AG09309 (cell line): ENCODE measurements at places on chromosomes 7 and 10.

GRCh38 chr10:114661212-114661880 is 3.3 kb upstream of the ABLIM1 start:
- DNase-seq: no peak

- DNase-seq: no peak
Observed at GRCh38 chr10:14543046-14543903, 212.6 kb upstream of the FRMD4A start.

DNA sequence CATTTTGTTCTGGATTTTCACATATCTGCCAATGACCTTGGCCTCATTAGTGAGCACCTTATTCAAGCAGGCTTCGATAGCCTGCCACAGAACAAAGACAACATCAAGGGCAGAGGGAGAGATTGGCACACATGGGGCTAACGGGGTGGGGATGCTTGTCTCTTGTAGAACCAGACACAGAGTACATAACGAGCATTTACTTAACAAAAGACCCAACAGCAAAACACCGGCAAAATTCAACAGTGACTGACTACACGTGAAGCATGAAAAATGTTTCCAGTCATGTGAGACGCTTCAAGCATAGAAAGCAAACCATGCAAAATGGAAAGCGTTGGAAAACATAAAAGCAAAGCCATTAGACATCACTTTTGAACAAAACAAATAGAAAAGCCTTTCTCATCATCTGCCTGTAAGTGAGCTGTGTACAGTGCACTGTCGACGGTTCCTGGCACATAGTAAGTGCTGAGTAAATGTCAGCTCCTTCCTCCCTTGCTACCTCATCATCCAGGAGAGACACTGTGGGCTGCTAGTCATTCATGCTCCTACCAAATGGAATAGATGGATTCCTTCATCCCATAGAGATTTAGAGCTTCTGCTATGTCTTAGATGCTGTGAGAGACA is 134.4 kb upstream of the AGK start:
- DNase-seq: no peak

DNA sequence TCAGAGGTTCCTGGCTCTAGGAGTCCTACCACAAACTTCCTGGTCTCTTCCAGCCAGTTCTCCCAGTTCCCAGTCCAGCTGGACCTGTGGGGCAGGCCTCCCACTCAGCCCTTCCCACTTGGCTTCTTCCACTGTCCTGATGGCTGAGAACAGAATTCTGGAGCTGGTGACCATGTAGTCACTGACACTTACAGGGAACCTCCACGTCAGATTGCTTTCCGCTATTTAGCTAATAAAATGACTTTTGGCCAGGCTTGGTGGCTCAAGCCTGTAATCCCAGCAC is 63.5 kb upstream of the ZRANB1 start:
- DNase-seq: no peak

DNA sequence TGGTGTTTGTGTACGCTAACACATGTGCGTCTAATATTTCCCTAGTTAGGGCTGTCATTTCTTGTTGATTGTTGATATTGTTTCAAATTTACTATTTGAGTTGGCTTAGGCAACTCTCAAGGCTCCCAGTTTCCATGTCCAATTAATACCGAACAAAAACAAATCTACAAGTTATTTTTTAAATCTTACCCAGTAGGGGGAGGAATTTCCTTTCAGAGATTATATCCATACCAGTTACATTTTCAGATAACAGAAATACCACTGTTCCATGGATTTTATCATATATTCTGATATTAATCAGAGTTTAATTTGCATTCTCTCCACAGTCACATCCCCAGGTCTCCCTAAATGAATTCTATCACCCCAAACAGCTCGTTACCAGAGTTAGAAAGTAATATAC is 7.2 kb upstream of the AKR1B10 start:
- DNase-seq: no peak

DNA sequence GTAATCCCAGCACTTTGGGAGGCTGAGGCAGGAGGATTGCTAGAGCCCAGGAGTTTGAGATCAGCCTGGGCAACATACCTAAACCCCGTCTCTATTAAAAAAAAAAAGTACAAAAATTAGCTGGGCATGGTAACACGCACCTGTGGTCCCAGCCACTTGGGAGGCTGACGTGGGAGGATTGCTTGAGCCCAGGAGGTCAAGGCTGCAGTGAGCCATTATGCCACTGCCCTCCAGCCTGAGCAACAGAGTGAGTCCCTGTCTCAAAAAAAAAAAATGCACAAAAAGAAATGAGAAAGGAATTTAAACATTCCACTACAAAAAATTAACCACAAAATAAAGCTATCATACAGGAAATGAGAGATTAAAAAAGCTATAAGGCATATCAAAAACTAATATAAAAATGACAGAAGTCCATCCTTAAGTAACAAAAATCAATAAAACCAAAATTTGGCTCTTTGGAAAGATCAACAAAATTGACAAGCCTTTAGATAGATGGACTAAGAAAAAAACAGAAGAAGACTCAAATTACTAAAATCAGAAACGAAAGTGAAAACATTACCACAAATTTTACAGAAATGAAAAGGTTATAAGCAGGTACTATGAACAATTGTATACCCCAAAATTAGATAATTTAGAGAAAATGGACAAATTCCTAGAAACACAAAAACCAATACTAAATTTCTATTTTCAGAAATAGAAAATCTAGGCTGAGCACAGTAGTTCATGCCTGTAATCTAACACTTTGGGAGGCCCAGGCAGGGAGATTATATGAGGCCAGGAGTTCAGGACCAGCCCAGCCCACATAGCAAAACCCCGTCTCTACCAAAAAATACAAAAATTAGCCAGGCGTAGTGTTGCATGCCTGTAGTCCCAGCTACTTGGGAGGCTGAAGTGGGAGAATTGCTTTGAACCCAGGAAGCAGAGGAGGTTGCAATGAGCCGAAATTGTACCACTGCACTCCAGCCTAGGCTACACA is 42.4 kb upstream of the NANOS1 start:
- no peak for DNase-seq

DNA sequence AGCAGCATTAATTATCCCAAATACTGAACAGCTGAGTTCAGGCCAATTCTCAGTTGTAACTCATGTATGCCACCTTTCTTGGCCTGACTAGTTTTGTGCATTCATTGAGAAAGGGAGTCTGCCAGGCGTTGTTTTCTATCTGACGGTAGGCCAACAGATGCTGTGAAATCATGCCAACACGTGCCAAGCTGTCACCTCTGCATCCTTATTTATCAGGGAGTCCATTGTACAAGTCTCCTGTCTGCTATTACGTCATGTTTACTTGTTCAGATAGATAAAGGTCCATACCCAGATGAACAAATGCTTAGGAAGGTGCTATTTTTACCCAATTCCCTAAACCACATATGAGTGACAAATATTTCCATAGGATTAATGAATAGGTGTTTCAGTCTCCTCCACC is 127.2 kb upstream of the CDK6 start:
- no peak for DNase-seq

DNA sequence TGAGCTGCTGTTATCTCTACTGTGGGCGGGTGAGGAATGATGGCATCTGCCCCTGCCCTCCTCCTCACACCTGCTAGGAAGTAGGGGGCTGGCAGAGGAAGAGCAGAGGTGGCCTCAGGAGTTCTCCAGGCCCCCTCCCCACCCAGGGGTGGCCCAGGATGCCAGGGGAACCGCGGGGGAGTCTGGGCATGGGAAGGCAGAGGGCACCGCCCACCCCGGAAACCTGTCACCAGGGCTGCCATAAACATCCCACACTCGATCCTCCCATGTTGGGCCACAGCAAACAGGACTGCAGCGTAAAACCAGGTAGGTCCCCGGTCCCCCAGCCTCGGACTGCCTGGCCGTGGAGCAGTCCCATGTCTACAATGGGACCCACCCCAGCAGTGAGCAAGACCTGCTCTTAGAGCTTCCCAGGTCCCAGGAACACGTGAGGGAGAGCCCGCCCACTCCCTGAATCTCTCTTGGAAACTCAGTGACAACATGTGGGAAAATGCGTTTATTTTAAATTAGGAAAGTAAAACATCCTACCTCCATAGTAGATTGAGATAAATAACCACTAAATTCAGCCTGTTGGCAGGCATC is 23.4 kb downstream of the EBF3 start:
- no peak for DNase-seq

DNA sequence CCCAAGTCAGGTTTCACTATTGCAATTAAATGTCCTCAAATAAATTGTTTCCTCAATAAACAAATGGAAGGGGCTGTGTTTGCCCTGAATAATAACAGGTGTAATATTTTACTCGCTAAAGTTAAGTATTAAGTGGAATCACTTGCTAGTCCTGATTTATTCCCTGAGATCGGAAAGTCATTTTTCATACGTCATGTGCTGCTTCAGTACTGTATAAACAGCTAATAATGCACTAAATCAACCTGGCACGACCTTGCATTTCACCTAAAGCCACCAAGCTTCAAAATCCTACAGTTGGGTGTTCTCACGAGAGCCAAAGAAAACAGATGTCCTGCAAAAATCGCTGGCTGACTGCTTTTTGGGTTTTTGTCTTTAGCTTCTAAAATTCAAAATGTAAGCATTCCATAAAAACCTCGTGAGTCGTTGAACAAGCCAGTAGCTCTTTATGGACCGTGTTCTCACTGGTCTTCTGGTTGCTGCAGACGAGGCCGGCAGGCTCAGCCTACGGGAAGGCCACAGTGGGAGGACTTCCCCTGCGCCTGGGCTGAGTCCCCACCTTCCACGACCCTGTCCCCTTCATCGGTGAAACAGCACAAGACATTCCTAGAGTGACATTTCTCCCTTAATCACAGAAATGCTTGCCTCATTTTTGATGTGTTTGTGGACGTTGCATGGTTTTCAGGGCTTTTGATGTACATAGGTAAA is 17.9 kb upstream of the MNX1 start:
- DNase-seq: no peak

- DNase-seq: no peak
Observed at GRCh38 chr7:148711191-148712102, 12.7 kb downstream of the CUL1 start.

DNA sequence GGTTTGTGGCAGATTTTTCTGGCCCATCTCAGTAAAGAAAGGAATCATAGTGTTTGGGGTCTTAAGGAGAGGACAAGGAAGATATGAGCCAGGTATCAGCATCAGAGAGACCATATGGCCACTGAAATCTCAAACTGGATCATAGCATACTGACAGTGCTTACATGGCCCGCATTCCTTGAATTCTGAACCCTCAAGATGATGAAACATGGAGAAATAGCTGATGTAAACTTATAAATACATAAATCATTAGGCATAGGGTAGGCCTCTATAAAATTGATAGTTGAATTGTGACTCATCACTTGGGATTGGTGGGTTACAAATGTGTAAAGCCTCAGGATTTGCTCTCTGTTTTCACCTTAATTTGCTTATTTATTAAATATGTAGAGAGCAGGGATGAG is 688.5 kb downstream of the CNTNAP2 start:
- no peak for DNase-seq

GRCh38 chr7:8536431-8536830 is 103.0 kb downstream of the NXPH1 start:
- DNase-seq: no peak

- peak; percentile 3 for DNase-seq
Observed at GRCh38 chr7:132352800-132353199, 223.5 kb downstream of the PLXNA4 start.

GRCh38 chr7:137342265-137342664 is 1.3 kb downstream of the PTN start:
- no peak for DNase-seq

DNA sequence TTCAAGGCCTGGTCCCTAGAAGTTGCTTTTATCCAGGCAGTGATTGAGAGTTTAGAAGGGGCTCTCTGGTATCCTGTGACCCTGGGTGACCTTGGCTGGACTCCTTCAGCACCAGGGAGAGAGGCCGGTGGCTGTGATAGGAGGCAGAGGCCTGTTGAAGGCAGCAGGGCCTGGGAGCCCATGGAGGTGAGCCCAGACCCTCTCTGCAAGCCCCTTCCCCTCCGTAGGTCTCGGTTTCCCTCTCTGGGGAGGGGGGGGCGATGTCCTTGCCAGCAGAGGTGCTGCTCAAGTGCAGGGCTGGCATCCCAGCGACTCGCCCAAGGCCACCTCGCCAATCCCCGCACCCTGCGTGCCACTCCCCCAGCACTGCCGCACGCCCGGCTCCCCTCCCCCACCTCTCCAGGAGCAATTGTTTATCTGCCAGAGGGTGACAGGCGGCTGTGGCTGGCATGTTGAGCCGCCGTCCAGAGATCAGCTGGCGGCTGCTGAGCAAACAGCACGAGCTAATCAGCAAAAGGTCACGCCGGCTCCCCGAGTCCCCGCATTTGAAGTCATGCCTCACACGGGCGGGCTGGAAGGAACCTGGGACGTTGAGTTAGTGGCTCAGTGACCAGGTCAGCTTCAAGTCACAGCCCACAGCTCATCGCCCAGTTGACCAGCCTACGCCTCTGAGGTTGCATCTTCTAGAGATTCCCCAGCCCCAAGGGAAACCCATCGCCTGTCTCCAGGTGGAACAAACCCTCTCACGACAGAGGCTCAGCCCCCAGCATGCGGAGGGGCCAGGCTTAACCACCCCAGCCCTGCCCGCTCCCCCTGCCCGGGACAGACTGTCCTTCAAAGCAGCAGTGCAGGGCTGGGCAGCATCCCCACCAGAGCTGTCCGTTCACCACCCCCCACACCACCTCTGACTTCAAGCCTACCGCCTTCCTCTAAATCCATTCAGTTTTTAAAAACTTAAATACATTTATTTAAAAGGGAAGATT is 43.7 kb downstream of the ELFN1 start:
- no peak for DNase-seq

DNA sequence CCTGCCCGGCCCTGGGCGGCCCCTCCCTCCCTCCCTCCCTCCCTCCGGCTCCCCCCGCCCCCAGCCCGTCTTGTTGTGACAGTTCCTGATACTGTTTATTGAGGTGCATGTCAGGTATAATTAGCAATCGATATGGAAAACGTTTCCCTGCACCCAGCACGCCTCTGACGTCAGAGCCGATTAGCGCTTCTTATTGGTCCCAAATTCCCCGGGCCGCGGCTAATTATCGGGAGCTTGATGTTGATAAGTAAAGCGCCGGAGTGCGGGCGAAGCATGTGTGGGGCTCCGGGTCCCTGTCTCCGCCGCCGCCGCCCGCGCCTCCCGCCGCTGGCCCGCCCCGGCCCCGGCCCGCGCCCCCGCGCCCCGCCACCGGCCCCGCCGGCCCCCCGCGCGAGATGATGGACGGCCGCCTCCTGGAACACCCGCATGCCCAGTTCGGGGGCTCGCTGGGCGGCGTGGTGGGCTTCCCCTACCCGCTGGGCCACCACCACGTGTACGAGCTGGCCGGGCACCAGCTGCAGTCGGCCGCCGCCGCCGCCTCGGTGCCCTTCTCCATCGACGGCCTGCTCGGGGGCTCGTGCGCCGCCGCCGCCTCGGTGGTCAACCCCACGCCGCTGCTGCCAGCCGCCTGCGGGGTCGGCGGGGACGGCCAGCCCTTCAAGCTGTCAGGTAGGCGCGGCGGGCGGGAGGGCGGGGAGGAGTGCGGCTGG is at the start of gene UNCX:
Gene UNCX, plus strand, starts transcription at position 250 of the 710 bp plus-strand sequence. Its CDS starts 146 bp downstream, at position 396.
- no peak for DNase-seq

- no peak for DNase-seq
Observed at GRCh38 chr7:117402109-117402508, 25.2 kb downstream of the ASZ1 start.

GRCh38 chr7:51139796-51140195 is 176.8 kb downstream of the COBL start:
- no peak for DNase-seq
